ENCODE measurements at places on chromosomes 5 and 9. TPM values are rescaled to one million over a fixed set of nuclear protein-coding genes. Genes with fewer than 3 reads are reported as not detected.

ERAP2 gene
- 16.8 TPM for total RNA-seq

ZCCHC10 gene
- total RNA-seq, result 18.6 TPM

INSL6 gene
- not detected for total RNA-seq

SPINK7 gene
- total RNA-seq, result not detected

CCDC183 gene
- total RNA-seq, result 3.4 TPM

SHB gene
- total RNA-seq, result 13.3 TPM

IFNB1 gene
- total RNA-seq, result not detected

RNF20 gene
- 30.3 TPM for total RNA-seq

CBY3 gene
- total RNA-seq, result not detected

PCDHGA8 gene
- total RNA-seq, result 1.6 TPM

HTR4 gene
- total RNA-seq, result not detected

CCDC152 gene
- total RNA-seq, result not detected

SPATA31E1 gene
- total RNA-seq, result not detected

PCDHA7 gene
- total RNA-seq, result 0.48 TPM

ENHO gene
- total RNA-seq, result 0.35 TPM

RGS7BP gene
- total RNA-seq, result not detected

CDKN2B gene
- 81.1 TPM for total RNA-seq

SPINK4 gene
- total RNA-seq, result not detected

WDR31 gene
- 0.83 TPM for total RNA-seq

GGTA1 gene
- total RNA-seq, result not detected

Data from myocyte (in vitro differentiated cells).